Suppressor macrophage treated with lipopolysaccharide for 1 hour (primary cell): ENCODE measurements at places on chromosomes 1 and 21.

DNA sequence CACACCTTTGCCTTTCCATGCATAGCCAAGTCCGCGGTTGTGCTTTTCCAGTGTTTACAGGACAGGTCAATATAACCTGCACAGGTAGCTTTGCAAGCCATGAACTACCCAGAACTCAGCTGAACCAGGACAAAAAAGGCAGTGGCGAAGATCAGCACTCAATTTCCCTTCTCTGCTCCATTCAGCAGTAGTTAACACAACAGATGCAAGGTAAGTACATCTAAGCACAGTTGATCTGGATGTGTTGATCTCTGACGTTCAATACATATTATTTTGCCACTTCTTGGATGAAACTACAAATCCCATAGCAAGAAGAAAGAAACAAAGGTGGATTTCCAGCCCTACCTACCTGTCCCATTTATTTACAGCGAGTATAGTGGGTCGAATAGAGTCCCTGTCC, 146.6 kb upstream of the KRTAP19-8 start:
- no peak for DNase-seq

DNA sequence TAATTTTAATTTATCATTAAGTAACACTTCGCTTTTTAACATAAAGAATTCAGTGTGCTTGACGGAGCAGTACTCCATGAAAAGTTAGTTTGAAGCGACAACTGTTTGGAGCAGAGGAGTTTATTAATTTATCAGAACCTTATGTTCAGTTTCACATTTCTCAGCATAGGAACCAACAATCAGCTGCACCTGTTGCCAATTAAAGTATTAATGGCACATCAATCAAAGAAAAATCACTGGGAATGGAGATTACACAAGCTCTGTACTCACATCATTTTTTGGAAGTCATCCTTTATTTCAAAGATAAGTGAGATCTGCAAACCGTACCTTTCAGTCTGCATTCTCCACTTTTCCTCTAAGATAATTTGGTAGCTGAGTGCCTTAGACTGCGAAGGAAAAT, 344.6 kb downstream of the LMO4 start:
- DNase-seq, result no peak

DNA sequence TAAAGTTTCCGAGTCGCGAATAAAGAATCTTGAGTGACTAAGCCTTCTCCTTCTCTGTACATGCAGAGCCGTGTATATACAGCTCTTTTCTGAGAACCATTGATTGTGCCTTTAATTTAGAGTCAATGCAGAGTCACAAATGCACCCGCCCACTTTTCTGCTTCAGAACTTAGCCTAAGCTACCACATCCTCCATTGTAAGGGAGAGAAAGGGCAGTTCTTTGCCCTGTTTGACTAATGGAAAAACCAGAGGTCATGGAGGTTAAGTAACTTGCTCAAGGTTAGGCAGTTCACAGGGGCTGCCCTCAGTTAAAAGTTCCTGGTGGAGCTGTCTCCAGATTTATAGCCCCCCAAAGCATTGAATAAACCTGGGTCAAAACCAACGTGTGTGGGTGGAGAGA, 139.6 kb downstream of the TOMM20 start:
- peak; percentile 41 for DNase-seq

DNA sequence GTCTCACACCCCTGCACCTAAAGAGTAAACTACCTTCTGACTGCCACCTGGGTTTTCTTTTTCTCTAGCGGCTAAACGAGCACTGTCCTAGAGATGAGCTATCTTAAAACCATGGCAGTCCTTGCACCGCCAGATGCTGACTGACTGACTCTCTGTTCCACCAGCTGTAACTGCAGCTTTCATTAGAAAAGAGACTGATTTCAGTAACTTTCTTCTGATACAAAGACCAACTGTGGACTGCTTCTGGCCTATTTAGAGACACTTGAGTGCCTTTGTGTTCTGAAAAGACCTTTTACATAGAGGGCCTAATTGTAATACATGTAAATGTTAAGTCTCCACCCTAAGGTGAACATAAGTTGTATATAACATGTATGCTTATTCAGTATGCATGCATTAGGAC, 152.5 kb downstream of the DISC1 start:
- no peak for DNase-seq

DNA sequence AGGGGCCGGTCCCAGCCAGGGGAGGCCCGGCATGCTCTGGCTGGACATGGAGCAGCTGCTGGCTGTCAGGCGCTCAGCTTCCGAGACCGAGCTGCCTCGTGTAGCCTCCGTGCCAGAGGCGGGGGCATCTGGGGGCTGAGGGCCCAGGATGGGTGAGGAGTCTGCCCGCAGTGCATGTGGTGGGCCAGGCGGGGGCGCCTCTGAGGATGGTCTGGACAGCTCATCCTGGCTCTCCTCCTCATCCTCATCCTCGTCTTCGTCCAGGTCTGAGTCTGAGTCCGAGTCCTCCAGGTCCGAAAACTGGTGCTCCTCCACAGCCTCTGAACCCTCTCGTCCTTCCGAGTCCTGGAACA, 28.9 kb upstream of the EDN2 start:
- DNase-seq, result peak; percentile 24

DNA sequence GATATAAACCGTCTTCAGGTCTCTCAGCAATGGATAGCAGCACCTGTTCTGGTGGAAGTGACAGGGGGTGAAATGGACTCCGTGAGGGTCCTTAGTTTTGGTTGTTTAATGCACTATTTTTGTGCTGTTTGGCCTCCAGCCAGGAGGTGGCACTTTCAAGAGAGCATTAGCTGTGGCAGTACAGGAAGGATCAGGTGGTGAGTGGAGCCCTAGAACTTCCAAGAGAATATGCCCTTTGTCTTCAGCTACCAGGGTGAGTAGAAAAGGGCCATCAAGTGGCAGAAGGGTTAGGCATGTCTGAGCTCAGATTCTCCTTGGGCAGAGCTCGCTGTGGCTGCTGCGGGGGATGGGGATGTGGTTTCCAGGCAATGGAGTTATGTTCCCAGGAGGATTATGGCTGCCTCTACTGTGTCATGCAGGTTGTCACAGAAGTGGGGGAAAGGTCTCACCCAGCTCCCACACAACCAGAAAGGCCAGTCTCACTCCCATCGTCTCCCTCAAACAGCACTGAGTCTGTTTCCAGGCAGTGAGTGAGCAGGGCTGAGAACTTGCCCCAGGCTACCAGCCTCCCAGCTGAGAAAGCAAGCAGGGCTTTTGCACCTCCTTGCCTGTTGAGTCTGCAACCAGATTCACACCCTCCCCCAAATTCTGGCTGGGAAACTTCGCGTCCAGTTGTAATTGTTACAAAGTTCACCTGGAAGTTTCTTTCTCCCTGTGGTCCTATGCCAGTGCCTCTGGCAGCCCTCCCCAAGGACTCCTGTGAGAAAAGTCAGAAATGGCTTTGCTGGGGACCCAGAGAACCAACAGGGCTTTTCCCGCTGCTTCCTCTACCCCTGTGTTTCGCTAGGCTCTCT, 39.1 kb upstream of the TTLL7 start:
- no peak for DNase-seq

DNA sequence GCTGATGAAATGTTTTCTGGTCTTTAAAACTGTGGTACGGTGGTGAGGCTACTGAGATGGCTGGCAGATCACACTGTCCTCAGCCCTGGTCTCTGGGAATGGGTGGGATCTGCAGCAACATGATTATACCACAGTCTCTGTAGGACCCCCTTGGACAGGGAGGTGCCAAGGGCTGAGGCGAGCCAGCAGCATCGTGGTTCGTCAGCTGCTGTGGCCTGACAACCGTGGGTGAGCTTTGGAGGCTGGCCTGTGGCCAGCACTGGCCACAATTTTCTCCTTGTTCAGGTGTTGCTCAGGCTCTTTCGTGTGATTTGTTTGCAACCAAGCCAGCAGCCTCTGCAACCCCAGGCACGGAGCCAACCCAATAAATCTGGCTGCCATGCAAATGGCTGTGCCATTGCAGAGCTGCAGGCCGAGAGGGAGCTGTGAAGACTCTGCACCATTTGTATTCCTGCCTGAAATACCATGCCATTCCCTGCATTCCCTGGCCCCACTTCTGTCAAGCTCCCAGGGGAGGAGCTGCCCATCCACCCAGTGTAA, 70.9 kb downstream of the PCP4 start:
- no peak for DNase-seq

DNA sequence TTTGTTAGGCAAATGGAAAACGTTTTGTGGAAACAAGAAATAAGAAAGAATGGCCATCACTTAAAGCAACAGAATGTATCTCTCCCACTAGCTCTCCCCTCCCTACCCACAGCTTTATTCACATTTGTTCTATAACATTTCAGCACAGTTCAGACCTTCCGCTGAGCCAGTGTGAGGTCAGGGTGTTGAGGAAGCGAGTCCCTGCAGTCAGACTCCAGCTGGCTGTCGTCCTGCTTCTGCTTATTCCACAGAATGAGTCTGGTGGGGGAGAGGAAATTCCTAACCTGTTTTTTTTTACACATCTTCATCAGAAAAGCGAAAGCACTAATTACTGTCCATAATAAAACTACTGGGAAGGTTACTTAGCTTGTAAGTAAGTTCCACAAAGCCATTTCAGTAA, 39.0 kb downstream of the MRPL39 start:
- DNase-seq, result peak; percentile 73

- peak; percentile 20 for DNase-seq
Measured at GRCh38 chr1:109925159-109925990, 14.7 kb downstream of the CSF1 start.

DNA sequence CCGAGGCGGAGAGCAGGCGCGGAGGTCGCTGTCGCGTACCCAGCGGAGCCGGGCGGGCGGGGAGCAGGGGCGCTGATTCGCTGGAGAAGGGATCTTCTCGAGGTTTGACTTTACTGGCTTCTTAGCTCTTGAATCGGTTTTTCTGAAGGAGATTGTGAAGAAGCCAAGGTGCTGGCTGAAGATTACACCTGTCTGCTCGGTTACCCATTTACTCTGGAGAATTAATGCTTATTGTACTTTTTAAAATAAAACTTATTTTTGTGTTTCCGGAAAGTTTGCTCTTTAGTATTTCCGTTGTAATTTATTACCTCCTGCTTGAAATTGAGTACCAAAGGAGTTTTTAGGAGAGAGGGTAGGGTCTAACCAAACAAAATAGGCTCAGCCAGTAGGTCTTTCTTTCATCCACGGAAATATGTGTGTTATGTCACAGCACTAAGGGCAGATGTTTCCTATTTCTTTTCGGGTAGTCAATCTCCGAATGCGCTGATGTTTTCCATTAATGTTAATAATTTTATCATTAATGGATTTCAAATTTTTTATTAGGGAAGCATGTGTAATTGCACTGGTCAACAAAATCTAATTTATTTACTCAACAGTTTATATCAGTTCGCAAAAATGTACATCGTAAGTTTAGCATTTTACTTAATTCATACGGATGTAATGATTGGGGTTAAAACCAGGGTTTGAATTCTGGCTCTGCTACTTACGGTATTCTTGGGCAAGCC, 510 bp upstream of the GNG5 start:
- DNase-seq, result peak; percentile 12

DNA sequence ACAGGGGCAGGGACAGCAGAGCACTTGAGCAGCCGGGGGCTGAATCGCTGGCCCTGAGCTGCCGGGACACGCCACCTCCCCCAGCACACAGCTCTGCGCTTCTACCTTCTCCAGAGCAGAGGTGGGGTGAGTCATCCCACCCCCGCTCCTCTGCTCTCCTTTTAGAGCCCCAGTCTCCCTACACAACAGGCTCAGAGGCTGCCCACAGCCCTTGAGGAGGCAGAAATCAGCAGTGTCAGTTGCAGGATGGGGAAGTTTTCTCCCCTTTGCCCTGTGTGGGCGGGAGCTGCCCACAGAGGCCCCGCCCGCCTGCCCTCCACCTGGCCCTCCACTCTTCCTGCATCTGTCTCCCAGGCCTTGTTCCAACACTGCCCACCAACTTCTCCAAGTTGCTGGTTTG, 94.6 kb downstream of the STUM start:
- peak; percentile 85 for DNase-seq

GRCh38 chr1:183275322-183275721, 89.3 kb downstream of the LAMC2 start:
- no peak for DNase-seq
